ENCODE measurements at places on chromosomes 11 and 22.

GRCh38 chr11:34353881-34354280 is 3.9 kb downstream of the ABTB2 start:
- no peak for DNase-seq

DNA sequence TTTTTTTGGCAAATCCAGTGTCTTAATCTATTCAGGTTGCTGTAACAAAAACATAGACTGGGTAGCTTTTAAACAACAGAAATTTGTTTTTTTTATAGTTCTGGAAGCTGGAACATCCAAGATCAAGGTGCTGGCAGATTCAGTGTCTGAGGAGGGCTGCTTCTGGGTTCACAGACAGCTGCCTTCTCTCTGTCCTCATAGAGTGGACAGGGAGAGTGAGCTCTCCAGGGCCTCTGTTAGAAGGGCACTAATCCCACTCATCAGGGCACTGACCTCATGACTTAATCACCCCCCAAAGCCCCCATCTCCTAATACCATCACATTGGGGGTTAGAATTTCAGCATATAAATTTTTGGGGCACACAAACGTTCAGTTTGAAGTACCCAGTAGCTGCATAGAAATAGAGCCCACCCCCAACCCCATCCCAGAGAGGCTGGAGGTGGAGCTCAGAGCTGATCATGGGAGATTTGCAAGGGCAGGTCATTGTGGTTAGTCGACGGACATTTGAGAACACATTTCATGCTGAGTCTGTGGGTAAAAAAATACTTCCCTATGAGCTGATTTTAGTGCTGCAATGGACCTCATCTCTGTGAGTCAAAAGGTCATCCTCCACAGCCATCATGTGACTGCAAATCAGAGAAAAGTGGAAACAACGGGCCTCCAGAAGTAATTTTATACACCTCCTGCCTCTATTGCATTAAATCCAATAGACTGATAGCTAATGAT is 203.1 kb upstream of the CADM1 start:
- DNase-seq, result no peak

GRCh38 chr11:72739240-72740059 is 12.8 kb downstream of the ARAP1 start:
- DNase-seq, result no peak

GRCh38 chr11:60899046-60899936 is 7.1 kb downstream of the PRPF19 start:
- DNase-seq, result peak; percentile 58

DNA sequence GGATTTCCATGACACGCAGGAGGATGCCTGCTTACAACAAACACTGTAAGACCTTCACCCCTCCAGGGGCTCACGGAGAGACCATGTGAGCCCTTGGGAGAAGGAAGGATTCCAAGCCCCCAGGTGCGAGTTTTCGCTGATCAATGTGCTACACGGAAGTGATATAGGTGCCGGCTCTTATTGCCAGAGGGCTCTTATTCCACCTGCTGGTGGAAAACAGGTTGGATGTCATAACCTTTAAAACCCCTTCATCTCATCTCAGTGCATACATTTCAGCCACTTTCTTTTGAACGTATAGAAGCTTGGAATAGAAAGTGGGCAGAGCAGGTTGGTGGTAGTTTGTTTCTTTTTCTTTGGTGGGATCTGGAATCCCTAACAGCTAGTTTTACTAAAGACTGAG is 25.8 kb downstream of the LAYN start:
- no peak for DNase-seq

GRCh38 chr11:2750682-2751522 is 51.1 kb upstream of the KCNQ1OT1 start:
- no peak for DNase-seq

DNA sequence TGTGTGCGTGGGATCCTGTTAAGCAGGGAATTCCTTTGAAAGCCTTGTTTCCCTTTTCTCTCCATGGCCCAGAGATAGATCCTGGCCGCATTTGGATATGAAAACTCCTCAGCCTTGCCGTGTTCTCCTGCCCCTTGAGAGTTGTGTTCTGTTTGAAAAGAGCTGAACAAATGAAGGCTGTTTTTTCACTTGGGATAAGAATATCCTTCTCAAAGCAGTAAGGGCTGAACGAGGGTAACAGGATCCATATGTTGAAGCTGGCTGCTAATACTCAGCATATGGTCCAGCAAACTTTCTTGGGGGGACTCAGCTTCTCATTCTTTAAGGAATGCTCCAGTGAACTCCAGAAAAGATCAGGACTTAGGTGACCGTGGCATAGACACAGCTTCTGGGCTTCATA is 114.5 kb upstream of the TTC12 start:
- no peak for DNase-seq

DNA sequence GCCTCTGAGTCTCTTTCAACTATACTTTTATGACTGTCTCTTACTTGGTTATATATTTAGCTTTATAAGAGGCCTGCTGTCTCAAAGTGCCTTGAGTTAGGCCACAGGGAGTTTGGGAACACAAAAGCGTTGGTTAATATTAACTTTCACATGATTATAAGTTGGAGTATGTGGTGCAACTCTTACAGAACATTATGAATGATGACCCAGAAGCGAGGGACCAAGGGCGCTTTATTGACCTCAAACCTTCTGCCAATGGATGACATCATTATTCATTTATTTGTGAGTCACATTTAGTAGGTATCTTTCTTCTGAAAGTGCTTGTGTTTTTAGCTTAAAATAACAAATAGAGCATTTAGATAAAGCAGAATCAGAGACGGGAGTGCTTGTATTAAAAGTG is 298.0 kb upstream of the ZC3H12C start:
- no peak for DNase-seq

- no peak for DNase-seq
These were observed 101.0 kb downstream of the ME3 start for GRCh38 chr11:86571273-86571948.

DNA sequence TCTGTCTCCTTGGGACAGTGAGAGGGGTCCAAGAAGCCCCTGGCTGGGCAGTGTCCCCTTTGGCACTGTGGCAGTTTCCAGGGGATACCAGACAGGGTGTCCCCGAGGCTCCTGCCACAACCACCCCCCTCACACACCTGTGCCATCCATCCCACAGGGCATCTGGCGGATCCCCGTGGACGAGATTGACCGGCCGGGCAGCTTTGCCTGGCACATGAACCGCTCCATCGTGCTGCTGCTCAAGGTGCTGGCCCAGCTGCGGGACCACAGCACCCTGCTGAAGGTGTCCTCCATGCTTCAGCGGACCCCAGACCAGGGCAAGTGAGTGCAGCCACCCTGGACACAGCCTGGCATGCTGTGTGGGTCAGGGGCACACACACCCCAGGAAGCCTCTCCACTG is 17.0 kb upstream of the SUSD2 start:
- DNase-seq, result no peak

DNA sequence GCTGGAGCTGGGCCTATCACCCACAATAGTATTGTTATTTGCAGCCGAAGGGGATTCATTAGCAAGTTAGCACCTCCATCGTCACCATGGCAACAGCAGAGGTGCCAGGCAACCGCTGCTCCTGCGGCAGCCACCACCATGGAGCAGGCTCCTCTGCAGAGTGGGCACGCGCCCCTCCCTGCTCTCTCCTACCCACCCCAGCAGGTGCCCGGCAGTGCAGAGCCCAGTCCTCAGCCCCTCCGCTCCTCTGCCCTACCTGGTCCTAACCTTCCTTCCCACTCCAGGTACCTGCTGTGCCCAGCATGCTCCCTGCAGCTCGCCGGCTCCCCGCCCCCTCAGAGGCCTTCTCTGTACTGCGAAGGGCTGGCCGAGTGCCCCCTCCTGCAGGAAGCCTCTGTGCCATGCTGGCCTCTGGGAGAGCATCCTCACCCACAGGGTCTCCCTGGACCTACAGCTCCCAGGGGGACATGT is 3.6 kb downstream of the DUSP8 start:
- DNase-seq, result no peak

DNA sequence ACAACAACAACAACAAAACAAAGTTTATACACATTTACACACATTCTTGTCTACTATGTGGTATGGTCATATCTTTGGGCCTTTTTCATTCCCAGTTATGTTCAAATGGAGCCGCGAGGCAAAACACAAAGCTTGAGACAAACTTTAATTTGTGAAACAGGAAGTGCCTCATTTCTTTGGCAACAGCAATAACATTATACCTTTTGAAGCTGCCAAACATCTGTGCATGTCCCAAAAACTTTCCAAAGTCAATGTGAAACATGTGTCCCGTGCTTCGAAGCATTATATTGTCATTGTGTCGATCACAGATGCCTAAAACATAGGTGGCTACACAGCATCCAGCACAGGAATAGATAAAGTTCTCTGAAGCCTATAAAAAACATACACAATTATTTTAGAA is 25.0 kb upstream of the RPS13 start:
- DNase-seq, result no peak

- DNase-seq, result no peak
These were observed 14.6 kb downstream of the KCNA4 start for GRCh38 chr11:30002157-30002785.

- DNase-seq, result no peak
These were observed 1.0 kb downstream of the ZNF70 start for GRCh38 chr22:23749841-23750301.

- no peak for DNase-seq
These were observed 1248.9 kb downstream of the JRKL start for GRCh38 chr11:97638641-97639224.

DNA sequence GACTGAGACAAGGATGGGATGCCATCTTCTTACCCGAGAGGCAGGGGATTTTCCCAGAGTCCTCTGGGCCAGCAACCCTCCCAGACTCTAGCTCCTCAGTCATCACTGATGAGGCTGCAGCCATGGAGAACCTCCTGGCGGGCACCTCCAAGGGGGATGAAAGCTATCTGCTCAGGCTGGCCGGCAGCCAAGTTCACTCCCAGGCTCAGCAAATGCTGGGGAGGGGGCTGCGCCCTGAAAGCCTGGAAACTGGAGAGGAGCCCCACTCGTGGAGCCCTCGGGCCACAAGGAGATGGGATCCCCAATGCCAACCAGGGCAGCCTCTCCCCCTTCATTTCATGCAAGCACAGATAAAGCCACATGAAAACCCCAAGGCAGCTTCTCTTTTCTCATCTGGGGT is 75.0 kb downstream of the CACNA1I start:
- no peak for DNase-seq

DNA sequence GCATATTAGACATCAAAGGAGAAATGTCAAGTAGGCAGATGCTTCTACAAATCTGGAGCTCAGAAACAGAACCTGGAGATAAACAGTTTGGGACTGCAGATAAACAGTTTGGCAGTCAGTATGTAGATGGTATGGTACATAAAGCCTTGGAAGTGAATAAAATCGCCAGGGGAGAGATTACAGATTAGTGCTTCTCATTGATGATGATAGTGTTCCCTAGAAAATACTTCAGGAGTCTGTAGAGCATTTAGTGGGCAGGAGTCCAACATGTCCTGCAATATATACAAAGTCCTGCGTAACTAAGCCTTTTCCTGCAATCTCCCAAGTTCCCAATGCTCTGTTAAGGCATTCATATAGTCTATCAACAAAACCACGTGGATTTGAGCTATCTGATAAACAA is 35.2 kb downstream of the NARS2 start:
- DNase-seq, result no peak

DNA sequence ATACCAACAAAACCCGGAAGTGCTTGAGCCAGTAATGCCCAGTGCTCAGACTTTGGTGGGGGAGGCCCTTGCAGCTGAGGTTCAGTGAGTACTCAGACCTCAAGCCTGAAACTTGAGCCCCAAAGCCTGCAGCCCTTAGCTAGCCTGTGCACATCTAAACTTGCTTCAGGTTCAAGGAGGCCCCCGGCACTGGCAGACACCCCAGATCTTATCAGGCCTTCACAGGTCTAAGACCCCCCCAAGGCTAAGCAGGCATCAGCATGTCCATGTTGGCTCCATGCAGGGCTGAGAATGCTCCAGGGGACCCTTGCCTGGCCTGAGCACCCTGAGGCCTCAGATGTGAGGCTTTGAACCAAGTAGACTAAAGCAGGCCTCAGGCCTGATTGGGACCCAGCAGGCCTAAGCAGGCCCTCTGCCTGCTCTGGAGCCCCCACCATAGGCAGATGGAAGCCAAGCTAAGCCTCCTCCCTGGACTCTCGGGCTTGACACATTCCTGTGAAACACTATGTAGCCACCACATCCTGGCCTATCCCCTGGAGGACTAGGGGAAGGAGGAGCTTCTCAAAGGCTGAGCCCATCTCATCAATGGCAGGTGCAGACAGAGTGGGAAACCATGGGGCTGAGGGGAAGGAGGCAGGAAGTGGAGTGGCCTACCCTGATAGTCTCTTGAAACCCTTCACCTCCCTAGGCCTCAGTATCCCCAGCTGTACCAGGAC is 1.2 kb upstream of the CASTOR1 start:
- DNase-seq, result peak; percentile 43

DNA sequence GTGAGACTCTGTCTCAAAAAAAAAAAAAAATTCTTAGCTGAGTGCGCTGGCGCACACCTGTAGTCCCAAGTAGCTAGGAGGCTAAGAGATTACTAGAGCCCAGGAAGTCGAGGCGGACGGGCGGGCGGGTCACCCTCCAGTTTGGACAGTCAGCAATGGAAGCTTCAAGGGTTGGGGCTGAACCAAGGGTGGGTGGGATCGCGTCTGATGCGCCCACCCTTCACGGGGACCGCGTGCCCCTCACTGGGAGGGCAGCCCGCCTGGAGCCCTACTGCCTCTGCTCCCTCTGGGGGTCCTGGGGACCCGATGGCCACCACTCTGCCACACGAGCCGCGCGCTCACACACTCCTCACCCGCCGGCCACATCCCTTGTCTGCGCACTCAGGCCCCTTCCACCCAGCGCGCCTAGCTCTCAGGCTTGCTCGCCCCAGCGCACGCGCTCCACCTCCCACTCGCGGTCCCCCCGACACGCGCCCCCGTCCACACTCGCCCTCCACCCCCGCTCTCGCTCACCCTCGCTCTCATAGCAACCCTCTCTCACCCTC is 494 bp downstream of the CHID1 start:
- DNase-seq, result no peak

DNA sequence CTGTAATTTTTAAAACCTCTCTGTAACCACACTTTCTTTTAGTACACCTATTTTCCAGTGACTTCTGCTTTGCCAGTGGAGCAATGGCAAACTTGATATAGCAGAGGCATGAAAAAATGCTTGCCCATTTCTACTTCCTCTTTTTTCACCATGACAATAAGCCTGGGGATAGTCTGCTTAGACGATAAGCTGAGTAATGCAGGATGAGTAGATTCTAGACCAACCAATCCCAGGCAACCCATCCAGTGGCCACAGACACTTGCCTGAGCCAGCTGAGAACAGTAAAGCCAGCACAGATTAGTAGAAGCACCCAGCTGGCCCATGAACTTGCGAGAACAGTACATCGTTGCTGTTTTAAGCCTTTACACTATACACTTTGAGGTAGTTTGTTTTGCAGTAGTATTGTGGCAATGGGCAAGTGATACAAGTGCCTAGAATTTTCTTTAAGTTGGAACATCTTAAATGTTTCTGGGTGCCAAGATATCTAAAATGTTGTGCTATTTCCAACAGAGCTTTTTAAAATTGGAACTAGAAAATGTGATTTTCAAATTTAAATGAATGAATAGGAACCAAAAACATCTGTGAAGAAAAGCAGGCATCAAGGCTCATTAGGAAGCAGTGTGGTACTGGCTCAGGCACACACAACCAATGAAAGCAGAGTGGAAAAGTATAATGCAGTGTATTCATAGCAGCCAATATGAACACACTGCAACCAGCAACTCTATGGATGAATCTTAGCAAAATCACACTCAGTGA is 37.7 kb downstream of the DDI1 start:
- peak; percentile 14 for DNase-seq

GRCh38 chr11:60765355-60765754 is 8.7 kb downstream of the MS4A15 start:
- DNase-seq, result no peak
